ENCODE measurements at places on chromosomes 11 and 22. TPM values are rescaled to one million over a fixed set of nuclear protein-coding genes. Genes with fewer than 3 reads are reported as not detected.

DNA sequence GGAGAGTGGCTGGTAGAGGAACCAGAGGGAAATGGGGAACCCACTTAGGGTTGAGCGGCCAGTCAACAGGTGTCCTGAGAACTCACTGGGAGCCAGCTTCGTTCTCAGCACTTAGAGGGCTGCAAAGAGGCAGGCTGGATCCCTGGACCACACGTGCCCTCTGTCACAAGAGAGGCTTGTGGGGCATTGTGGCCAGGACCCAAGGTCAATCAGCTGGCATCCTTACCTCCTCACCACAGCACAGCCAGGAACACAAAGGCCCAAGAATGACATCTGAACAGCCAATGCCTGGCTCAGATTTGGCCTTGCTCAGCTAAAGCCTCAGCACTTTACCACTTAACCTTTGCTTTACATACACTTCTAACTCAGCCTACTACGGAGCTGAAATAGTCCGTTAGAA lies 7.4 kb downstream of the MAPK8IP1 start:
- H3K36me3 ChIP-seq = no peaks in the 10 kb centered on the region
- H3K4me1 ChIP-seq = peaks cover 8% of the 10 kb centered on the region
- H3K27me3 ChIP-seq = no peaks in the 10 kb centered on the region

- no peak within 1 kb of the TSS for H3K4me3 ChIP-seq
- H3K36me3 ChIP-seq = no peaks in the 10 kb centered on the region
- no peaks in the 10 kb centered on the region for H3K4me1 ChIP-seq
- no peak within 1 kb of the TSS for H3K27ac ChIP-seq
Measured at GRCh38 chr22:39097098-39098020, at the start of gene APOBEC3H. Gene APOBEC3H (plus strand): TSS chr22:39097244. CDS start chr22:39100279, 3,035 bp downstream.

DNA sequence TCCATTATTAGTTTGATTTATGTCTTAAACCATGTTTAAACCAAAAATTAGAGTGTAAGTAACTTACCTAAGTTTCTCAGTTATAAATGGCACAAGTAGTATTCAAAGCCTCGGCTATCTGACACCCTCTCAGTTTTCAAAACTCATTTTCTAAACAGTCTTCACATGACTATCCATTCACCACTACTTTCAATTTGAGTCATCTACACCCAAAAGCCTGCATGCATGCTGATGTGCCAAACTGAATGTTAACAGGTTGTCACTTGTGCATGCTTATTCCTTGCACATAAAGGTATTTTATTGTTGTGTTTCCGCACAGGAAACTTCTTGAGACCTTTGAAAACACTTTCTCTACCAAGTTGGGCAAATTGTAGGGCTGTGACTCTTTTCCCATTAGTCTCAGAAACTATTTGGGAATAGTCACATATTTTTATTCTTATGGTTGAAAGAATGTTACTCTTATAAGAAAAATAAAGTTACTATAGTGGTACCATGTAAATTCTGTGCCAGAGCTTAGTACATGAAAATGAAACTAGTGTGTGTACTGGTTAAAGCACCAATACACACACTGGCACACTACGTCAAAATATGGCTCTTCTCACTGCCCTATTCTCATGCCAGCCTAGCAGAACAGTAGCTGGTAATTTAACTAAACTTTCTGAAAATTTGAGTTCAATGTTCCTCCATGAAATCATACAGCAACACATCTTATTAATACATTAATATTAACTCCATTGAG lies 2.2 kb upstream of the OR51E2 start:
- no peak overlapping the region for H3K4me3 ChIP-seq
- no peaks in the 10 kb centered on the region for H3K27me3 ChIP-seq
- peaks cover 14% of the 10 kb centered on the region for H3K4me1 ChIP-seq
- DNase-seq = no peak

DNA sequence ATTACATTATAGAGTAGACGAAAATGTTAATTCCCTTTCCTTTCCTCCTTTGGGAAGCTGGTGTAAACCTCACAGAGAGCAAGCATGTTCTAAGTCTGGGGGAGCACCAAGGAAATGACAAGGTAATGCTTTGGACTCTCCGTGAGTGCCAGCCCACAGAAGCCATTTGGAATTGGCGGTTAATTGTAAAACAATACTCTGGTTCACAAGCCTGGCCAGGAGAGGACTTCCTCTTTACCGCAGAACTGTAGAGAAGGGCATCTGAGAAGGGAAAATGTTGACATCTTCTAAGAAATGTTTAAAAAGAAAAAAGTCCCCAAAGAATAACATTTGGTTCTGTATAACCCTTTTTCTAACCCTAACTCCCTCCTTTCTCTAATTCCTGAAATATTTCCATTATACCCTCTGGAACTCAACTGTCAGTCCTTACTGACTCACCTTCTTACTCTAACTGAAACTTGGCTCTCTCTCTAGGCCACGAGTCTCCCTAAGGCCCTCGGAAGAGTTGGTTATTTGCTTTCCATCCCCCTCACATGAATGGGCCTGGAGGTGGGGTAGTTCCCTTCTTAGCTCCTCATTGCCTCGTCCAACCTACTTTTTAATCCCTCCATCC lies 379.8 kb downstream of the SOX6 start:
- DNase-seq = no peak
- no peaks in the 10 kb centered on the region for H3K36me3 ChIP-seq
- H3K4me3 ChIP-seq = no peak overlapping the region
- no peaks in the 10 kb centered on the region for H3K4me1 ChIP-seq
- H3K27ac ChIP-seq = no peak overlapping the region

DNA sequence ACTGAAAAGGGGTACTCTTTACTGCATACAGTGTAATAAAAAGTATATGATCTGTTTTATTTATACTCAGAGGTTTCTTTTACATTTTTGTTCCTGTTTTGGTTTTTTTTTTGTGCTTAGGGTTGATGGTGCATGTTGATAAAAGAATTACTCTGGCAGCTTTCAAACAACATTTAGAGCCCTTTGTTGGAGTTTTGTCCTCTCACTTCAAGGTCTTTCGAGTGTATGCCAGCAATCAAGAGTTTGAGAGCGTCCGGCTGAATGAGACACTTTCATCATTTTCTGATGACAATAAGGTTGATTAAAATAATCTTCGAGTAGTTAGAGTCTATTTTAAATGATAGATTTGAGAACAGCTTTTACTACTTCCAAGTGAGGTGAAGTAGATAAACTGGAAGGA lies 60.6 kb downstream of the DKK3 start:
- H3K4me1 ChIP-seq = peaks cover 13% of the 10 kb centered on the region
- no peak for DNase-seq
- no peak overlapping the region for H3K4me3 ChIP-seq
- H3K36me3 ChIP-seq = peaks cover 21% of the 10 kb centered on the region
- no peaks in the 10 kb centered on the region for H3K27me3 ChIP-seq

DNA sequence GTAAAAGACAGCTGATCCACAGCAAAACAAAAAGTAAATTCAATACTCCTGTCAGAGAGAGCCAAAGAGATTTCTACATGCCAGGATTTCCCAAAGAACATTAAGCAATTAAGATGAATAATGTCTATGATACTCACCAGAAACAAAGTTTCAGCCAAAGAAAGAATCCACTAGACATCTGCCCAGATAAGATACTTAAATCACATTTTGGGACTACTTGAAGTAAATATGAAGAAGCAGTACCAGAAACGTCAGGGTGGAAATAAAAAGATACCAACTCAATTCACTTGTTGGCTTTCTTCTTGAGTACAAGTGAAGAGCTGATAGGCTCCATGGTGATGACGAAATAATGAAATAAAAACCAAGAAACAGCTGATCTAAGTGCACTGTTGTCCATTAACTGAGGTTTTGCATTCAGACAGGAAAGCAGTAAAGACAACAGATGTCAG lies 31.6 kb upstream of the ARHGAP32 start:
- no peak overlapping the region for H3K27ac ChIP-seq
- peak; percentile 38 for DNase-seq
- H3K27me3 ChIP-seq = no peaks in the 10 kb centered on the region
- H3K4me1 ChIP-seq = peaks cover 37% of the 10 kb centered on the region
- H3K4me3 ChIP-seq = no peak overlapping the region

Gene OR51B4
- total RNA-seq = not detected

Gene COA4
- 112 TPM for total RNA-seq

GRCh38 chr11:127383026-127383425 lies 382.5 kb upstream of the KIRREL3 start:
- H3K36me3 ChIP-seq = no peaks in the 10 kb centered on the region
- H3K27ac ChIP-seq = no peak overlapping the region
- no peak overlapping the region for H3K4me3 ChIP-seq
- DNase-seq = no peak
- no peaks in the 10 kb centered on the region for H3K4me1 ChIP-seq
- H3K27me3 ChIP-seq = peaks cover 13% of the 10 kb centered on the region

Gene BRMS1
- 93.5 TPM for total RNA-seq

Gene ZNF214
- total RNA-seq = 0.11 TPM

- peaks cover 3% of the 10 kb centered on the region for H3K4me1 ChIP-seq
- no peak overlapping the region for H3K4me3 ChIP-seq
- H3K36me3 ChIP-seq = no peaks in the 10 kb centered on the region
- no peaks in the 10 kb centered on the region for H3K27me3 ChIP-seq
Measured at GRCh38 chr11:104588446-104588845, 309.8 kb downstream of the CASP12 start.

GRCh38 chr11:122004446-122004845 lies 111.6 kb downstream of the BLID start:
- no peaks in the 10 kb centered on the region for H3K4me1 ChIP-seq
- no peak for DNase-seq
- H3K27me3 ChIP-seq = no peaks in the 10 kb centered on the region
- H3K27ac ChIP-seq = no peak overlapping the region

Gene NPAT
- 27.9 TPM for total RNA-seq

Gene MMP3
- 1.3 TPM for total RNA-seq

DNA sequence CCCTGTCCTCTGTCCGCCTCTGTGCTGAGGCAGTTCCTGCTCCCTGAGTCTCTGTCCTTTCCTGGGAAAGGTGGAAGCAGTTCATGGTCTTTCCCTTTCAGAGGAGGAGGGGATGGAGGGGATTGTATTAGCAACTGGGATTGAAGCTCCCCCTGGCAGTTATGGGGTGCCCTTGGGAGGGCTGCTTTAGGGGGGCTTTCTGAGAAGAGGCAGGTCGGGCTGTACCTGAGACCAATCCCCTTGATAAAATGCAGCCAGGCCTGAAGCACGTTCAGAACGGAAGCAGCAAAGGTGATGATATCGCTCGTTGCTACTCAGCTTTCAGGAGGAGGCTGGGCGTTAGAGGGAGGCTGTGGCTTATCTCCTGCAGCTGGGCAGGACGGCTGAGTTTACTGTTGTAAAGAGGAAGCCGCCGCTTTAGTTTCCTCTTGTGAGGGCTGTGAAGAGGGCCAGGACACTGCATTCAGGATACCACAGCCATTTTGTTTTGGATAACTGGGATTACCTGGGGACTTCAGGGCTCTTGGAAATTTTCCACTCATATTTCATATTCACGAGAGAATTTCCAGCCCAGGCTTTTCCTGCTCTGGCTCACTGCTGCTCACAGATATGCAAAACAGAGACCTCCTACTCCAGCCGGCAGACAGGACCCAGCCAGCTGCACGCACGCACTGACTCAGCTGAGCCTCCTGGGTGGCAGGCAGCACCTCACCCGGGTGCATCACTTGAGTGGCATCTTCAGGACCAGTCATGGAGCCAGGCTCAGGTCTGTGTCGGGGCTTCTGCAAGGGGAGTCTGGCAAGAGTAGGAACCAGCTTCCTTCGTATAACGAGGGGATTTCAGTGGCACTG lies 798 bp downstream of the AMPD3 start:
- no peaks in the 10 kb centered on the region for H3K27me3 ChIP-seq
- no peaks in the 10 kb centered on the region for H3K36me3 ChIP-seq
- H3K27ac ChIP-seq = no peak overlapping the region
- peaks cover 11% of the 10 kb centered on the region for H3K4me1 ChIP-seq

GRCh38 chr22:23236440-23237184 lies 56.3 kb downstream of the BCR start:
- no peak overlapping the region for H3K4me3 ChIP-seq
- no peaks in the 10 kb centered on the region for H3K27me3 ChIP-seq
- H3K4me1 ChIP-seq = peaks cover 19% of the 10 kb centered on the region
- no peak for DNase-seq

DNA sequence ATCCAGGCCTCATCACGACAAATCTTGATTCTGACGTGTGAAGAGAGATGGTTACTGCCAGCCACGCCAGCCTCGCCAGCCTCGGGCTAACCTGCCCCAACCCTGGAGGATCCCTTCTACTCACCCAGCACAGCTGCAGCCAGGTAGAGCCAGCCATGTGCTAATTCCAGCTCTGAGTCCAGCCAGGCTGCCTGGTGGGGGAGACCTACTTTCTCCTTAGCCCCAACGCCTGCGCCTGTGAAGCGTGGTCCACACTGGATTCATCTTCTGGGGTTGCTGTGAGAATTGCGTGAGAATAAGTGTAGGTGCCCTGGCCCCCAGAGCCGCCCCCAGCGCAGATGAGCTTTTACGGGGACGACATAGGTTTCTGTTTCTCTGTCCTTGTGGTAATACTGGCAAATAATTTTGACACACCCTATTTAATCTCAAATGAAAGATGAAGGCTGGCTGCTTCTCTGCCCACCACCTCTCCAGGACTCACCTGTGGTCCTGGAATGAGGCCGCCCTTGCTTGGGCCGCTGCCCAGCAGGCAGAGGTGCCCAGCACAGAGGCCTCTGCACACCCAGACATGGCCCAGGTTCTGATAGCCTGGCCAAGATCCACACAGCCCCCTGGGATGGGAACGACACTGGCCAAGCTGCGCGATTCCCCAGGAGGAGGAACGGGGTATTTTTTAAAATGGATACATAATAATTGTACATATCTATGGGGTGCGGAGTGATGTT lies 528.4 kb downstream of the TBC1D22A start:
- peaks cover 28% of the 10 kb centered on the region for H3K27me3 ChIP-seq
- no peaks in the 10 kb centered on the region for H3K36me3 ChIP-seq
- DNase-seq = no peak
- H3K4me3 ChIP-seq = no peak overlapping the region

- no peaks in the 10 kb centered on the region for H3K27me3 ChIP-seq
- no peak within 1 kb of the TSS for H3K27ac ChIP-seq
- H3K36me3 ChIP-seq = no peaks in the 10 kb centered on the region
Measured at GRCh38 chr22:24805790-24806662, at the start of gene SGSM1. Gene SGSM1 (plus strand): TSS chr22:24806211. CDS start chr22:24806326, 115 bp downstream.

- H3K27me3 ChIP-seq = no peaks in the 10 kb centered on the region
- no peak overlapping the region for H3K4me3 ChIP-seq
- H3K36me3 ChIP-seq = no peaks in the 10 kb centered on the region
- DNase-seq = peak; percentile 76
Measured at GRCh38 chr11:112613051-112613972, 347.9 kb upstream of the NCAM1 start.

DNA sequence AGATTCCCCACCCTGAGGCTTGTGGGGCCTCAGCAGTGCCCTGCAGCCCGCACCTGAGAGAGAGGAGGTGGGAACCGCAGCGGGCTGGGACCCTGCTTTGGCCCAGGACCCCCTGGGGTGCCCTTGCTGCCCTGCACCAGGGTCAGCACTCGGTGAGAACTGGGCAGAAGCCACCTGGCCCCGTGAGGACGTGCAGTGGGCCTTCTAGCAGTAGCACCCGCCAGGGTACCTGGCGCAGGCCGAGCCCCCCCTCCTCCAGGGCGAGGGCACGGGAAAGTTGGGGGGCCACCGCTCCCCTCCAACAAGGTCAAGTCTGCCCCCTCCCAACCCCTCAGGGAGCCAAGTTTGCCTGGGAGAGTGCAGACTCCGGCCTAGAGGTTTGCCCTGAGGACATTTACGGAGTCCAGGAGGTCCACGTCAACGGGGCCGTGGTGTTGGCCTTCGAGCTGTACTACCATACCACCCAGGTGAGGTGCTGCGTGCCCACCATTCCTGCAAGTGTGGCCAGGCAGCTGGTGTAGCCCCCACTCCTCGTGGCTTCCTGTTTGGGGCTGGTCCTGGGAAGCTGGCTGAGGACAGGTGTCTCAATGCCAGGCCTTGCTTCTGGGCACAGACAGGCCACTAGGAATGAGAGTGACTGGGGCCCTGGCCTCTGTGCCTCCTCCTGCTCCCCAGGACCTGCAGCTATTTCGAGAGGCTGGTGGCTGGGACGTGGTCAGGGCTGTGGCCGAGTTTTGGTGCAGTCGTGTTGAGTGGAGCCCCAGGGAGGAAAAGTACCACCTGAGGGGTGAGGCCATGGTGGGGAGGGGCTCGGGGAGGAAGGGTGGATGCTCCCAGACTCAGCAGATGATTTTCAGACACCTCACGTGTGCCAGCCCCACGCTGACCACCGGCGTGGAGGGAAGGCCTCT lies 3.5 kb downstream of the PGGHG start:
- no peaks in the 10 kb centered on the region for H3K36me3 ChIP-seq
- H3K4me1 ChIP-seq = peaks cover 6% of the 10 kb centered on the region
- H3K27ac ChIP-seq = no peak overlapping the region

All from A673 (cell line).